ENCODE measurements at places on chromosomes 6 and 20. TPM values are rescaled to one million over a fixed set of nuclear protein-coding genes. Genes with fewer than 3 reads are reported as not detected.

The CDSN gene
- not detected for total RNA-seq

The RIMS1 gene
- not detected for total RNA-seq

The CCN6 gene
- total RNA-seq: 0.66 TPM

The PARD6B gene
- total RNA-seq: 3.2 TPM

The LPA gene
- not detected for total RNA-seq

The RBPJL gene
- total RNA-seq: not detected

The DEFB126 gene
- not detected for total RNA-seq

The KLC4 gene
- total RNA-seq: 19.7 TPM

The TREML2 gene
- 3.3 TPM for total RNA-seq

The SLC4A11 gene
- total RNA-seq: 0.26 TPM

The TMEM74B gene
- total RNA-seq: 0.89 TPM

The KIZ gene
- 10.5 TPM for total RNA-seq

The TRIM10 gene
- not detected for total RNA-seq

The THBS2 gene
- total RNA-seq: not detected

The MAFB gene
- total RNA-seq: not detected

The TAAR6 gene
- total RNA-seq: not detected
